ENCODE measurements at places on chromosomes 7 and 10.

DNA sequence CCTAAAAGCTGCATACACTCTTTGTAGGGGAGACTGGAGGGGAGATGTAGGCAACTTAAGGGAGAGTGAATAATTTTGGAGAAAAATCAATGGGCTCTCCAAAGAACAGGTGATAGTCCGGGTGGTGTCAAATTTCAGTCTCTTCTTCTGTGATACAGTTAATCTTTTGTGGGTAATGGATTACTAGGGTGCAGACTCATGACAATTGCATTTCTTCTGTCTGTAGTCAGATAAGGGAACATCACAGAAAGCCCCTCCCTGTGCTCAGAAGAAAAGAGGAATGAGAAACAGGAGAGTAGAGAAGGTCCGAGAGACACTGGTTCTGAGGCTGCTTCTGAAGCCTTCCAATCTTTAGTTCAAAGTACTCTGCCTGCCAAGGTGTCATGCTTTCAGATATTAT, 1140.7 kb upstream of the LRRN3 start:
- DNase-seq = no peak

DNA sequence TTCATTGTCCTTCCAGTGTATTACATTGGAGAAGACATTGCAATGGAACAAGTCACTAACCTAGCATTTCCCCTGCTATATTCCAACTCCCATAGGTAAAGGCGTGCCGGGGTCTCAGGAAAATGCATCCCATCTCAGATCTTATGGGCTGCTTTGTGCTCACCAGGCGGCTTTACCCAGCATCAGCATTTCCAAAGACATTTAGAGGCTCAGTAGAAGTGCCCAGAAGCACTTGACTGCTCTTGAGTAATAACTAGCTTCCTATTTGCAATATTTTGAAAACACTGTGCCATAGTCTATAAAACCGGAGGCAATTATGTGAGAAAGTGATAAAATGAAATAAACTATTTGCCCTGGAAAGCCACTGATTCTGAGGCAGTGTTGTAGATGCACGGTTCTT, 415.0 kb upstream of the NPVF start:
- no peak for DNase-seq

- DNase-seq = no peak
These were observed 1107.3 kb upstream of the LRRN3 start for GRCh38 chr7:109983618-109984017.

GRCh38 chr10:30432622-30433305, 1.2 kb upstream of the MAP3K8 start:
- no peak for DNase-seq

- no peak for DNase-seq
These were observed 19.0 kb downstream of the MINPP1 start for GRCh38 chr10:87523731-87524130.

DNA sequence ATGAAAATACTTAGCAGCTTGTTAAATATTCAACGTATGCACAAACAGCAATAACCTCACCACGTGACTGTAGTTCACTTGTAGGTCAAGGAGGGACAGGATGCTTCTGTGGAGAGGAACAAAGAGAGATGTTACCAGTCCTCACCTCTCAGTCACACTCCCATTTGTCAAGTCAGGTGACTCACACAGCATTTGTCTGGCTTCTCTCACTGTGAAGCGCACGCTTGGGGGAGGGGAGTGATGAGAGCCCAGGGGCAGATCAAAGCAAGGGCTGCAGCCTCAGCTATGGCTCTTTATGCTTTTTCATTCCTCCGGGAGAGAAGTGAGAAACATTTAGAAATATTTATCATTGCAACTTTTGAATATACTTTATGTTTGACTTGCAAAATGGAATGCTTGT, 2.9 kb upstream of the RBM20 start:
- no peak for DNase-seq

GRCh38 chr7:128404886-128405470, 4.8 kb downstream of the IMPDH1 start:
- DNase-seq = no peak

- DNase-seq = no peak
These were observed 83.5 kb downstream of the TSPAN12 start for GRCh38 chr7:120774481-120774880.

- no peak for DNase-seq
These were observed 654.5 kb downstream of the PARD3 start for GRCh38 chr10:34160595-34160994.

DNA sequence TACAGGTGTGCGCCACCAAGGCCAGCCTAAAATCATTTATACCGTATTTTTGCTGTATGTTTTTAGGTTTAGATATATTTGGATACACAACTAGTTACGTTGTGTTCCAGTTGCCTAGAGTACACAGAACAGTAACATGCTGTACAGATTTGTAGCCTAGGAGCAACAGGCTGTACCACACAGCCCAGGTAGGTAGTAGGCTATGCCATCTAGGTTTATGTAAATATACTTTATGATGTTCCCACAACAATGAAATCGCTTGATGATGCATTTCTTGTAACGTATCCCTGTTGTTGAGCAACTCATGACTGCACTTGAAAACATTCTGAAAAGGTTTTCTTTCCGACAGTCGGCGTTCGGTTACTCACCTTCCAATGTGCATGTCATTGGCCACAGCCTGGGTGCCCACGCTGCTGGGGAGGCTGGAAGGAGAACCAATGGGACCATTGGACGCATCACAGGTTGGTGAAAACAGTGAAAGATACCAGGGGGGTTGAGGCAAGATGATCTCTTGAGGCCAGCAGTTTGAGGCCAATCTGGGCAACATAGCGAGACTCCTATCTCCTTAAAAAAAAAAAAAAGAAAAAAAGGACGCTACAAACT, 7.7 kb downstream of the PNLIP start:
- DNase-seq = no peak

DNA sequence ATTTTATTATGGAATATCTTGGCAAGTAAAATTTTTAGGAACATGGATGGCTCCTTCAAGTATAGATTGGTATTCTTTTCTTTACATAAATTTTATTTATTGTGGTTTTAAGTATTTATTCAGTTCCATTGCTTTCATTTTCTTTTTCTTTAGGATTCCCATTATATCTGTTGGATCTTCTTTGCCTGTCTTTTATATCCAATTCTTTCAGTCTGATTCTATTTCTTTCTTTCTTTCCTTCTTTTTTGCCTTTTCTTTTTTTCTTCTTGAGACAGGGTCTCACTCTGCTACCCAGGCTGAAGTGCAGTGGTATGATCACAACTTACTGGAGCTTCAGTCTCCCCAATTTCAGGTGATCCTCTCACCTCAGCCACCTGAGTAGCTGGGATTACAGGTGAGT, 74.2 kb upstream of the GLI3 start:
- no peak for DNase-seq

- no peak for DNase-seq
These were observed 50.7 kb downstream of the HSPA12A start for GRCh38 chr10:116691635-116692034.

DNA sequence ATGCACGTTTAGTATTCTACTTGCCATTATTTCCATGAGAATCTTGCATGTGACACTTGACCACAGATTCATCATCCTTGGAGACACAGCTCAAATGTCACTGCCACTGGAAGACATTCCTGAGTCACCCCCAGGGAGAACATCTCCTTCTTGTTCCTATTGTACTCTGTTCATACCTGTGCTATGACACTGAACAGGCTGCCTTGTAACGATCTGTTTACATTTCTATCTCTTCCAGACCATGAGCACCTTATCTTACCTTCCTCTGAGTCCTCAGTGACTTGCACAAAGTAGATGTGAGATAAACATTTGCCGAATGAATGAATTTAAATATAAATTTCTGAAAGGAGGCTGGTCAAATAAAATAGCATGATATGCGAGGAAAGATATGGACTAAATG, 331.9 kb upstream of the LRRN3 start:
- DNase-seq = no peak

- DNase-seq = peak; percentile 30
These were observed at the start of gene FAM221A for GRCh38 chr7:23679898-23680413. TSS of gene FAM221A (plus strand) at chr7:23680199. CDS start at chr7:23680219, 20 bp downstream.

GRCh38 chr10:62851442-62851841, 35.3 kb upstream of the EGR2 start:
- no peak for DNase-seq

GRCh38 chr7:112649560-112649959, 140.6 kb downstream of the TMEM168 start:
- no peak for DNase-seq

DNA sequence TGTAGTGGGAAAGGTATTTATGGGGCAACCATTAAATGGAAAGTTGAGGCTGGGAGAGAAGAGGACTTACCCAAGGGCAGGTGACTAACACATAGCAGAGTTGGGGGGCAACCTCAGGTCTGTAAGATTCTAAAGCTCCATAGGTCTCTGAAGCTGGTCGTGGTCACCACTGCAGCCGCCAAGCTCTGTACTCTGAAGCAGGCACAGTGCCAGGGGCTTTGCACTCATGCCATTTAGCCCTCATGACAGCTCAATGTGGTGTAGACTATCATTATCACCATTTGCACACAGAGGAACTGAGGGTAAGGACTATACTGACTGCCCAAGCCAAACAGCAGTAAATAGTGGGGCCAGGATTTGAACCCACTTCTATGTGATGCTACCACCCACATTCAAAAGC, 32.5 kb upstream of the TMEM273 start:
- no peak for DNase-seq

GRCh38 chr7:131011976-131012375, 278.0 kb upstream of the KLF14 start:
- no peak for DNase-seq

- DNase-seq = no peak
These were observed 875.5 kb upstream of the SORCS1 start for GRCh38 chr10:108039821-108040584.

GRCh38 chr7:26153241-26153822, 1.3 kb downstream of the NFE2L3 start:
- DNase-seq = no peak

- no peak for DNase-seq
These were observed 2.0 kb upstream of the C10orf120 start for GRCh38 chr10:122701652-122702051.

DNA sequence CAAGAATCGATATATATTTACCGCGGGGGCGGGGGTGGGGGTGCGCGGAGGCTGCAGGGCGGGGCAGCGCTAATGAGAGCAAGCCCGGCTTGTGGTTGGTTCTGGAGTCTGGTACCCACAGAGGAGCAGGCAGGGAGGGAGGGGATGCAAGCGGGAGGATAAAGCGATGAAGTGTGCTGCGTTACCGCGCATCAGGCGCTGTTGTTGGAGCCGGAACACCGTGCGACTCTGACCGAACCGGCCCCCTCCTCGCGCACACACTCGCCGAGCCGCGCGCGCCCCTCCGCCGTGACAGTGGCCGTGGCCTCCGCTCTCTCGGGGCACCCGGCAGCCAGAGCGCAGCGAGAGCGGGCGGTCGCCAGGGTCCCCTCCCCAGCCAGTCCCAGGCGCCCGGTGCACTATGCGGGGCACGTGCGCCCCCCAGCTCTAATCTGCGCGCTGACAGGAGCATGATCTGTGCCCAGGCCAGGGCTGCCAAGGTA, at the start of gene HECW1:
TSS of gene HECW1 (plus strand) at position 189 of the 482 bp plus-strand sequence. CDS start 131,259 bp downstream, outside the sequence.
- DNase-seq = no peak

GRCh38 chr10:20785174-20785573, 111.9 kb downstream of the NEBL start:
- DNase-seq = no peak

GRCh38 chr10:91987397-91988037, 63.9 kb downstream of the BTAF1 start:
- DNase-seq = no peak
